ENCODE measurements at places on chromosomes 3 and 15. TPM values are rescaled to one million over a fixed set of nuclear protein-coding genes. Genes with fewer than 3 reads are reported as not detected.

FILIP1L gene
- 41.5 TPM for total RNA-seq

- H3K27me3 ChIP-seq = no peaks in the 10 kb centered on the region
- no peaks in the 10 kb centered on the region for H3K4me1 ChIP-seq
- no peak for DNase-seq
Measured at GRCh38 chr3:77571971-77572715, 532.2 kb downstream of the ROBO2 start.

GRCh38 chr3:60101621-60102020 is 1051.8 kb upstream of the CFAP20DC start:
- H3K27me3 ChIP-seq = no peaks in the 10 kb centered on the region
- DNase-seq = no peak
- H3K36me3 ChIP-seq = no peaks in the 10 kb centered on the region
- no peak overlapping the region for H3K4me3 ChIP-seq
- no peak overlapping the region for H3K27ac ChIP-seq
- no peaks in the 10 kb centered on the region for H3K4me1 ChIP-seq

DNA sequence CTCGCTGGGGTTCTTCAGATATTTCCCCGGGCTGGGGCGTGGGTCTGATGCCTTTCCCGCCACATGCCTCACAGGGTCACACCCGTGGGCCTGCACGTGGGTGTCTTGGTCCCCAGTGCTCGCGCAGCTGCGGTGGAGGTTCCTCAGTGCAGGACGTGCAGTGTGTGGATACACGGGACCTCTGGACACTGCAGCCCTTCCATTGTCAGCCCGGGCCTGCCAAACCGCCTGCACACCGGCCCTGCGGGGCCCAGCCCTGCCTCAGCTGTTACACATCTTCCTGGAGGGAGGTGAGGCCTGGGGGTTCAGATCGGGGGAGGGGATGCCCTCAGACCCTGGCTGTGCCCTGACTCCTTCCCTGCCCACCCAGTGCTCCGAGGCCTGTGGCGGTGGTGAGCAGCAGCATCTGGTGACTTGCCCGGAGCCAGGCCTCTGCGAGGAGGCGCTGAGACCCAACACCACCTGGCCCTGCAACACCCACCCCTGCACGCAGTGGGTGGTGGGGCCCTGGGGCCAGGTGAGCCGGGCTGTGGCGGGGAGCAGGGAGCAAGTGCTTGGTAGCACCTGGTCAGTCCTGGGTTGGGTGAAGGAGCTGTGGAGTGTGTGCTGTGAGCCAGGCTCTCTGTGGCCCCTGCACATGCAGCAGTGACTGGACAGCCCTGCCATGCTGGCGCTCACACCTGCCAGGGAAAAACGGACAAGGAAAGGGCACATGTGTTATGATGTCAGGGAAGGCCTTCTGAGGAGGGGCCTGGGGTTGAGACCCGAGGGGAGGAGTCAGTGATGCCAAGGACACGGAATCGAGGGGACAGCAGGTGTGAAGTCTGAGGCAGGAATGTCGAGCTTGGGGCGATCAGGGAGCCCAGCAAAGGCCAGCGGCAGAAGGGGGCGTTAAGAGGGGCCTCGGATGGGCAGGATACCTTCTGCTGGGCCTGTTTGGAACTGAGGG is 88.9 kb downstream of the TBC1D2B start:
- H3K4me1 ChIP-seq = peaks cover 52% of the 10 kb centered on the region
- H3K27ac ChIP-seq = no peak overlapping the region
- no peak overlapping the region for H3K4me3 ChIP-seq

- no peaks in the 10 kb centered on the region for H3K4me1 ChIP-seq
- H3K27ac ChIP-seq = no peak overlapping the region
- no peak overlapping the region for H3K4me3 ChIP-seq
- no peaks in the 10 kb centered on the region for H3K36me3 ChIP-seq
Measured at GRCh38 chr15:38247336-38247735, 5.3 kb upstream of the SPRED1 start.
